ENCODE measurements at places on chromosomes 11 and 22.
A peak's percentile ranks its signal among the peaks of the same experiment; 100 is the strongest.

DNA sequence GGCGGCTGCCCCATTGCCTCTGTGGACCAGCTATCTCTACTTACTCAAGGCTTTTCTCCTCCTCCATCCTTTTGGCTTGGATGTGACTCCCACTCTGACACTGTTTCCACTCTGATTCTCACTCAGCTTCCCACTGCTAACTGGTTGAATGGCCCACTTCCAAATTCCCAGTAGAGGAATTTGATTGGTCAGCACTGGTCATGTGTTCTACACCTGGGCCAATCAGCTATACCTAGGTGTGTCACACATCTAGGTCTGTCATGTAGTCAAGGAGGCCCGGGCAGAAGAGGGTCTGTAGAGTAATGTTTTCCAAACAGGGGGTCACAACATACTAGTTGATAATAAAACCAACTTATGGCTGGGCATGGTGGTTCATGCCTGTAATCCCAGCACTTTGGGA, 53.3 kb downstream of the TPBGL start:
- DNase-seq = no peak
- no peaks in the 10 kb centered on the region for H3K36me3 ChIP-seq
- H3K4me3 ChIP-seq = no peak overlapping the region
- no peak overlapping the region for H3K27ac ChIP-seq
- no peaks in the 10 kb centered on the region for H3K4me1 ChIP-seq

DNA sequence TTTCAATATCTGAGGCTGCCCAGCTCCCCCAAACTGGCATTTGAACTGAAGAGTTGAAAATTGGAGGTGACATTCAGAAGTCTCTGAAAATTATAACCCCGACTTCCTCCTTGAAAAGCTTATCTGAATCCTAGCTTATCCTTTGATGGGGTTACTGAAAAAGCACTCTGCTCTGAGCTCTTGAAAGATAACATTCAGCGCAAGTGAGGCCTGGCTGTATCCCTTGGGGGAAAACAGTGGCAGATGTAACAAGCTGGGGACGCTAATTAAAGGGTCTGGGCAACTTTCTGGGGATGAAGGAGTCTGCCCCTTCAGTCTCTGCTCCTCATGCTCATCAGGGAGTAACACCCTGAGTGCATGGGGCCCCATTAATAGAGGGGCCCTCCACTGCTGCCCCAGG, 402.0 kb upstream of the CADM1 start:
- no peak for DNase-seq
- H3K36me3 ChIP-seq = no peaks in the 10 kb centered on the region
- no peak overlapping the region for H3K4me3 ChIP-seq
- no peak overlapping the region for H3K27ac ChIP-seq

DNA sequence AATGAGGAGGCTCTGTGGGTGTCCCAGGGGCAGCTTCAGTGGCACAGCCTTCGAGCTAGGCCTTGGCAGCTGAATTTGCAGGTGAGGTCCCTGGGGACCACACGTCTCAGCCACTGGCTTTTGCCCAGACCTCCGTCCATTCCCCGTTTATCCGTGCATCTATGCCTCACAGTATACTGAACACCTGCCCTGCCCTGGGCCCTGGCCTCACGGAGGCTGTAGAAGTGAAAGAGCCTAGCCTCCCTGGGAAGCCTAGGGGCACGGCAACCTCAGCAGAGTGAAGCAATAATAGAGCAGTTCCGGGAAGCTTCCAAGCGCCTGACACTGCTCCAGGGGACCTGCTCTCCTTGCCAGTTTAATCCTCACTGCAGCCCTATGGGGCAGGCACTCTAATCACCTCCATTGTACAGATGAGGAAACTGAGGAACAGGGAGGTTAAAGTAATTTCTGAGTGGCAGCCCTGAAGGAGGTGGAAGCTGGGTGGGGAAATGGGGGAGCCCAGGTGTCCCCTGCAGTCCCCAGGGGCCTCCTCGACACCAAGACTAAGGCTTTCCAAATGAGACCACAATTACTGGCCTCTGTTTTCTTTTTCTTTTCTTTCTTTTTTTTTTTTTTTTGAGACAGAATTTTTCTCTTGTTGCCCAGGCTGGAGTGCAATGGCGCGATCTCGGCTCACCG, 2.7 kb upstream of the NFAM1 start:
- no peak overlapping the region for H3K4me3 ChIP-seq
- no peaks in the 10 kb centered on the region for H3K4me1 ChIP-seq
- H3K27me3 ChIP-seq = no peaks in the 10 kb centered on the region
- no peak for DNase-seq

- no peak overlapping the region for H3K4me3 ChIP-seq
- DNase-seq = peak; percentile 48
- H3K36me3 ChIP-seq = no peaks in the 10 kb centered on the region
- H3K27ac ChIP-seq = no peak overlapping the region
Measured at GRCh38 chr11:1219834-1220815, 2.7 kb upstream of the MUC5B start.

DNA sequence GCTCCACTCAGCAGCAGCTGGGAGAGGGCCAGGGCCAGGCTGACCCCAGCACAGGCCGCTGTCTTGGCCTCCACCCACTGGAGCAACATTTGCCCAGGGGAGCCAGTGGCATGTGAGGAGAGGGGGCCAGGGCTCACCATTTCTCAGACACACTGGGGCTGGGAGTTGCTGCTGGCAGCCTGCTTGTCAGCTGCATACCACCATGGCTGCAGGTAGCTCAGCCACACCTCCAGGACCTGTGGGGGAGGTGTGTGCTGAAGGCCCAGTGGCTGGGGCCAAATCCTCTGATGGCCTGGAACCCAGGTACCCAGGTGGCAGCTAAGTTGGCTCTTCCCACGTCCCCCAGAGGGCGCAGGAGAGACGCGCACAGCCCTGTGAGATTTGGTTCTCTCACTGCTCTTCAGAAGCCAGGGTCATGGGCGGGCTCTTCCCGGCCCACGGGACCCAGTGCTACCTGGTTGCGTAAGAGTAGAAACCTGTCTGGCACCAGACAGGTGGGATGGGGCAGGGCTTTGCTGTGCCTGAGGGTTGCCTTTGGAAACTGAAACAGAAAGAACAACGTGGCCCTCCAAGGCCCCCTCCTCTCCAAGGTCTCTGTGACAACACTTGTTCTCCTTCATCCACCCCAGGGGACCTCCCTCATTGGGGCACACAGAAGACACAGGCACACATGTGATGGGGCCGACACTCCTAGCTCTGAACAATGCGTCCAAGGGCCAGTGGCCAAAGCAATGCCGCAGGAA, 98.8 kb downstream of the MED15 start:
- no peak overlapping the region for H3K4me3 ChIP-seq
- H3K4me1 ChIP-seq = no peaks in the 10 kb centered on the region

DNA sequence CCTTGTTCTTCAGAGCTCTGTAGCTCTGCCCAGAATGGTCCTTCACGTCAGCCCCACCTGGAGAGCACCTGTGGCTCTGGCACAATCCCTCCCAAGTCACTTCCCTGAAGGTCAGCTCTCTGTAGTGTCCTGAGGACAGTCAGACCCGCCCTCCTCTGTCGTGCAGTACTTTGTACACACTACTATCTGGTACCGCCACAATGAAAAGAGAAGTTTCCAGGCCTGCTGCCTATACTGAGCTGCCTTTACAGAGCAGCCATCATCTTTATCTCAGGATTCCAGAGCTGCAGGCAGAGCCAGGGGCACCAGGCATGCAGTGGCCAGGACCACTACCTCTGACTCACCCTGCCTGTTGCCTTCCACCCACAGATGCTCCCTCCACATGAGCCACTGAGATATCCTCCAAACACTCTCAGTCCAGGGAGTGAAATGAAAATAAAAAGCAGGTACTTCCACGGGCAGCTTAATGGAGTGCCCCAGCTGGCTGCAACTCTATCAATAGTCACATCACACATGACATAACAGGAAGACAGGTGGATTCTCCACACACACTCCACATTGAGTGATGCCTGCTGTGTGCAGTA, 7.3 kb downstream of the PACSIN2 start:
- no peak for DNase-seq
- no peaks in the 10 kb centered on the region for H3K27me3 ChIP-seq
- H3K4me1 ChIP-seq = peaks cover 51% of the 10 kb centered on the region
- no peak overlapping the region for H3K27ac ChIP-seq

GRCh38 chr11:105152560-105152959, 13.0 kb upstream of the CARD18 start:
- no peak overlapping the region for H3K4me3 ChIP-seq
- H3K27ac ChIP-seq = peak overlapping the region; percentile 66
- no peak for DNase-seq
- H3K27me3 ChIP-seq = no peaks in the 10 kb centered on the region
- H3K4me1 ChIP-seq = peaks cover 8% of the 10 kb centered on the region

GRCh38 chr11:130023204-130023603, 20.6 kb upstream of the PRDM10 start:
- peak overlapping the region; percentile 82 for H3K27ac ChIP-seq
- H3K27me3 ChIP-seq = no peaks in the 10 kb centered on the region
- peaks cover 16% of the 10 kb centered on the region for H3K4me1 ChIP-seq
- H3K36me3 ChIP-seq = no peaks in the 10 kb centered on the region
- peak; percentile 75 for DNase-seq
- no peak overlapping the region for H3K4me3 ChIP-seq

DNA sequence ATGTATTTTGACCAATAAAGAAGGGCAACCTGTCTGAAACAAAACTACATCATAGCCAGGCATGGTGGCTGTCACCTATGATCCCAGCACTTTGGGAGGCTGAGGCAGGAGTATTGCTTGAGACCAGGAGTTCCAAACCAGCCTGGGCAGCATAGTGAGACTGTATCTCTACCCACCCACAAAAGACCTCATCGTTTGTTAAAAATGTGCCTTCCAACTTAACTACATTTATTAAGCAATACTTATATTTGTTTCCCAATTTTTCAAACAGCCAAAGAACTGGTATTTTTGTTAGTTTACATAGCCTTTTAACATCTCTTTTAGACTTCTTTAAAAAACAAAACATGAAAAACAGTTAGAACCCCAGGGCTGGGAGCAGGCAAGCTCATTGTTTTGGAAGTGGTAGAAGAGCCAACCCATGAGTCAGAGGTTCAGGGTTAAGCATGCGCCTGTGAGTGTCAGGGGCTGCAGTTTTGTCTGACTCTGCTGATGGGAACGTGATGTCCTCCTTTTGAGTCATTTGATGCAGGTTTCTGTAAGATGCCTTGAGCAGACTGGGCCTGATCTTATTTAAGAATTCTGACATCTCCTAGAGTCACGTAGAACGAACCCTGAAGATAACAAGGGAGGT, 53.9 kb upstream of the CRTAM start:
- H3K4me3 ChIP-seq = no peak overlapping the region
- no peaks in the 10 kb centered on the region for H3K27me3 ChIP-seq
- H3K4me1 ChIP-seq = peaks cover 9% of the 10 kb centered on the region
- H3K27ac ChIP-seq = peak overlapping the region; percentile 33
- H3K36me3 ChIP-seq = peaks cover 12% of the 10 kb centered on the region

DNA sequence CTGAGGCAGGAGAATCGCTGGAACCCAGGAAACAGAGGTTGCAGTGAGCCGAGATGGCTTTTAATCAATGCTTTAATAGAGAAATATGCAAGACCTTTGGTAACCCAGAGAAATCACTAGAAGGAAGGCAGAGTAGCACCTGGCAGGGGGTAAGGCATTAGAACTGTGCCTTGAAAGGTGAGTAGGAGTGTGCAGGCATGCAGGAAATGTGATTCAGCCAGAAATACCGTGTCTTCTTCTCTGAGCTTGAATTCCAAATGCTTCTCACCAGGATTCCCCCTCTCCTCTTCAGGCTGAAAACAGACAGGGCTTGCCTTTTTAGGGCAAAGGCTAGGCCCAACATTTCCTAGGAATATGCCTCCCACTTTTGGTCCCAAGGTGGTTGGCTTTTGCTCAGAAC, 51.0 kb downstream of the OR4D9 start:
- peak overlapping the region; percentile 88 for H3K27ac ChIP-seq
- no peaks in the 10 kb centered on the region for H3K27me3 ChIP-seq
- H3K36me3 ChIP-seq = no peaks in the 10 kb centered on the region
- no peak for DNase-seq

DNA sequence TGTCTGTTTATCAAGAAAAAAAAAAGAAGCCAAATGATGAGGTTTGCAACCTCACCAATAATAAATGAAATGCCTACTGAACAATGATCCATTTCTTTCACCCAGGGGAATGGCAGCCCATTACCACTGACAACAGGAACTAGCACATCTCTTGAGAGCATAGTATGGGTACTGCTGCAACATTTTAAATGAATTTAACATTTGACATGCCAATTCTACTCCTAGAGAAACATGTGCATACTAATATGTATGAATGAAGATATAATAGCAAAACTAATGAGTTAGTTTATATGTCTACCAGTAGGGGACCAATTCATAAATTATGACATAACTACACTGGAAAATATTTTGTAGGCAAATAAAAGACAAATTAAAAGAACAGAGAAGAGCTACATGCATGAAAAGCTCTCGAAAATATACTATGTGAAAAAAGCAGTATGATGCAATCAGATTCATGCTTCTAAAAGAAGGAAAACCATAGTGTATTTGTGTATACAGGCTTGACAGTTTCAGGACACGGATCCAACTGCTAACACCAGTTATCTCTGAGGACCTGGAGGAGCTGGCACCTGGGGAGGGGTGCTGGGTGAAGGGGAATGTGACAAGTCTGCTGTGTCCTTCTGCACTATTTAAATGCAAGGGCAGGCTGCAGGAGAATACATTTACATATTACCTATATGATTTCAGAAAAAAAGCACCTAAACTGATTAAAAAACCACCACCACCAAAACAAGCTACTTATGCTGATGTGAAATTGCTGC, 6.9 kb downstream of the SMCO4 start:
- no peak overlapping the region for H3K4me3 ChIP-seq
- no peaks in the 10 kb centered on the region for H3K4me1 ChIP-seq
- H3K27ac ChIP-seq = no peak overlapping the region
- no peaks in the 10 kb centered on the region for H3K27me3 ChIP-seq
- DNase-seq = no peak

- no peaks in the 10 kb centered on the region for H3K4me1 ChIP-seq
- H3K27ac ChIP-seq = no peak overlapping the region
- DNase-seq = no peak
- no peaks in the 10 kb centered on the region for H3K27me3 ChIP-seq
Measured at GRCh38 chr11:78132475-78132874, 7.0 kb downstream of the ALG8 start.

DNA sequence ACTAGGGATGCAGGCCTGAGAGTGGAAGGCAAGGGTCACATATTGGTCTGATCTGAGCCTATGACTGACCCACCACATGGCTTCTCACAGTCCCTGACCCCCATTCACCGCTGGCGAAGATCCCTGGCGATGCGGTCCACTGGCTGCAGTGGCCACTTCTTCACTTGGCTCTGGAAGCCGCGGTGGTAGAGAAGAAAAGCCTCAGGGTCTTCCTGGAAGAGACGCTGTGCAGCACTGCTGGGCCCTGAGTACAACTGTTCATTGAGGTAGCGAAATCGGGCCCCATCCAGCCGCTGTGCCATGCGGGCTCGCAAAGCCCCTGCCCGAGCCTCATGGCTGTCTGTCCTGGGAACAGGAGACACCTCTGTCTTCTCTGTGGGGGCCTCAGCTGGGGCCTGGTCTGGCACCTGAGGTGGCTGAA, 2.4 kb downstream of the RRP8 start:
- H3K4me3 ChIP-seq = no peak overlapping the region
- H3K27me3 ChIP-seq = no peaks in the 10 kb centered on the region
- peaks cover 3% of the 10 kb centered on the region for H3K4me1 ChIP-seq
- no peak for DNase-seq

GRCh38 chr11:35326266-35326879, 93.0 kb downstream of the SLC1A2 start:
- no peak for DNase-seq
- H3K4me3 ChIP-seq = no peak overlapping the region
- no peak overlapping the region for H3K27ac ChIP-seq
- peaks cover 5% of the 10 kb centered on the region for H3K4me1 ChIP-seq
- H3K36me3 ChIP-seq = no peaks in the 10 kb centered on the region
